GM23248 (cell line): ENCODE measurements at places on chromosomes 11 and 22. TPM values are rescaled to one million over a fixed set of nuclear protein-coding genes. Genes with fewer than 3 reads are reported as not detected.
A peak's percentile ranks its signal among the peaks of the same experiment; 100 is the strongest.

DNA sequence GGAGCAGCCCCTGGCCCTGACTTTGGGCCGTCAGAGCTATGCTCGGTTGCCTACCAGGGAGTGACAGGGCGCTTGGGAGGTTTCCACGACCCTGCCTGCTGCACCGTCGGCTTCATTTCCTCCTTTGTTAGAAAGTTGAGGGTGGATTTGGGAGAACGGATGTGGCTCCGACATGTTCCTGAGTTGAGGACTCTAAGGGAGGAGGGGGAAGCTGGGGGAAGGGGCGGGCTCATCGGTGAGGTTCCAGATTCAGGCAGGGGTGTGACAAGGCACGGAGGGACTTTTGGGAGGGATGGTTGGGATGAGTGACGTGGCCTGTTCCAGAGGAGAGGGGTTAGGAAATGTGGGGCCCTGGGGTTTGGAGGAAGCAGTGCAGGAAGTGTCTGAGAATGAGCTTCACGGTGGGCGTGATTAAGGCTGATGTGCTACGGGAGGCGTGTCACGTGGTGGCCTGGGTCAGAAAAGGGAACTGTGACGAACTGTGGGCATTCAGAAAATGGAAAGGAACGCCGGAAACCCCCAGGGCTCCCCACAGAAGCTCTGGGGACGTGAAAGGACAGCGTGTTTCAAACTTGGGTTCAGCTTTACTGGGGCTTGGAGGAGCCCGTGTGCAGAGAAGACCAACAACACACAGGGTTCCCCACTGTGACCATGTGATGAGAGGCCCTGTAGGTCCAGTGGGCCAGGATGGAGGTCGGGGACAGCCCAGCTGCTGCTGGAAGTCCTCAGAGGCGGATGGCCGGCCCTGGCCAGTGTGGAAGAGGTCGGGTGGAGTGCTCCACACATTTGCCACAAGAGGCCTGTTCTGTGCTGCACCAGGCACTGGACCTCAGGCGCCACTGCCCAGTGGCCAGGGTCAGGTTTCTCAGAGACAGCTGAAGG, 2.8 kb downstream of the PARVB start:
- DNase-seq: peak; percentile 97
- peak overlapping the region; percentile 99 for H3K27ac ChIP-seq
- no peaks in the 10 kb centered on the region for H3K27me3 ChIP-seq
- H3K36me3 ChIP-seq: no peaks in the 10 kb centered on the region
- H3K4me3 ChIP-seq: peak overlapping the region; percentile 89
- H3K4me1 ChIP-seq: peaks cover 35% of the 10 kb centered on the region

GRCh38 chr22:28978158-28978557, 83.5 kb downstream of the C22orf31 start:
- DNase-seq: peak; percentile 75
- no peaks in the 10 kb centered on the region for H3K36me3 ChIP-seq
- H3K27me3 ChIP-seq: no peaks in the 10 kb centered on the region
- no peak overlapping the region for H3K27ac ChIP-seq
- no peak overlapping the region for H3K4me3 ChIP-seq
- H3K4me1 ChIP-seq: peaks cover 21% of the 10 kb centered on the region

DNA sequence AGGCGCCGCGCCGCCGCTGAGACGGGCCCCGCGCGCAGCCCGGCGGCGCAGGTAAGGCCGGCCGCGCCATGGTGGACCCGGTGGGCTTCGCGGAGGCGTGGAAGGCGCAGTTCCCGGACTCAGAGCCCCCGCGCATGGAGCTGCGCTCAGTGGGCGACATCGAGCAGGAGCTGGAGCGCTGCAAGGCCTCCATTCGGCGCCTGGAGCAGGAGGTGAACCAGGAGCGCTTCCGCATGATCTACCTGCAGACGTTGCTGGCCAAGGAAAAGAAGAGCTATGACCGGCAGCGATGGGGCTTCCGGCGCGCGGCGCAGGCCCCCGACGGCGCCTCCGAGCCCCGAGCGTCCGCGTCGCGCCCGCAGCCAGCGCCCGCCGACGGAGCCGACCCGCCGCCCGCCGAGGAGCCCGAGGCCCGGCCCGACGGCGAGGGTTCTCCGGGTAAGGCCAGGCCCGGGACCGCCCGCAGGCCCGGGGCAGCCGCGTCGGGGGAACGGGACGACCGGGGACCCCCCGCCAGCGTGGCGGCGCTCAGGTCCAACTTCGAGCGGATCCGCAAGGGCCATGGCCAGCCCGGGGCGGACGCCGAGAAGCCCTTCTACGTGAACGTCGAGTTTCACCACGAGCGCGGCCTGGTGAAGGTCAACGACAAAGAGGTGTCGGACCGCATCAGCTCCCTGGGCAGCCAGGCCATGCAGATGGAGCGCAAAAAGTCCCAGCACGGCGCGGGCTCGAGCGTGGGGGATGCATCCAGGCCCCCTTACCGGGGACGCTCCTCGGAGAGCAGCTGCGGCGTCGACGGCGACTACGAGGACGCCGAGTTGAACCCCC, 798 bp downstream of the BCR start:
- DNase-seq: peak; percentile 43
- no peaks in the 10 kb centered on the region for H3K27me3 ChIP-seq
- peak overlapping the region; percentile 72 for H3K4me3 ChIP-seq
- H3K36me3 ChIP-seq: no peaks in the 10 kb centered on the region

DNA sequence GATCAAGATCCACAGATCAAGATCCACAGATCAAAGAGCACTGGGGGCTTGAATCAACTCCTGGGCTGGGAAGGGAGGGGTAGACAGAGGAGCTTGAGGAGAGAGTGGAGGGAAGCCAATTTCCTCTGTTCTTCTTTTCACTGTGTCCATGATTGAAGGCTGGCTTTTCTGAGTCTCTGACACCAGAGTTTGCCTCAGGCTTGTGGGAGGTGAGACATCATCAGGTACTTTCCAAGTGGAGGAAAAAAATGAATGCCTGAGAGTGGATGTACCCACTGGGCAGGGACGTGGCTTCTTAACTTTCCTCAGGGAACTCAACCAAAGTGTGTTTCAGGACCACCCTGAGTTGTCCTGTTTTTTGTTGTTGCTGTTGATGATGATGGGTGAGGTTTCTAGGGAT, 11.0 kb upstream of the HEPHL1 start:
- no peaks in the 10 kb centered on the region for H3K36me3 ChIP-seq
- DNase-seq: no peak
- no peaks in the 10 kb centered on the region; the same call in 1 of the 2 replicates for H3K27me3 ChIP-seq
- H3K27ac ChIP-seq: no peak overlapping the region
- no peaks in the 10 kb centered on the region for H3K4me1 ChIP-seq

PNPLA3 gene
- total RNA-seq: 0.13 and 0.54 TPM in 2 replicates

IGHMBP2 gene
- 5.2 and 5.8 TPM in 2 replicates for total RNA-seq

- no peak overlapping the region for H3K27ac ChIP-seq
- H3K36me3 ChIP-seq: no peaks in the 10 kb centered on the region
- H3K4me1 ChIP-seq: peaks cover 8% of the 10 kb centered on the region; the same call in 1 of the 2 replicates
- DNase-seq: no peak
- no peak overlapping the region for H3K4me3 ChIP-seq
Measured at GRCh38 chr11:7516475-7516874, 2.7 kb downstream of the PPFIBP2 start.

DNA sequence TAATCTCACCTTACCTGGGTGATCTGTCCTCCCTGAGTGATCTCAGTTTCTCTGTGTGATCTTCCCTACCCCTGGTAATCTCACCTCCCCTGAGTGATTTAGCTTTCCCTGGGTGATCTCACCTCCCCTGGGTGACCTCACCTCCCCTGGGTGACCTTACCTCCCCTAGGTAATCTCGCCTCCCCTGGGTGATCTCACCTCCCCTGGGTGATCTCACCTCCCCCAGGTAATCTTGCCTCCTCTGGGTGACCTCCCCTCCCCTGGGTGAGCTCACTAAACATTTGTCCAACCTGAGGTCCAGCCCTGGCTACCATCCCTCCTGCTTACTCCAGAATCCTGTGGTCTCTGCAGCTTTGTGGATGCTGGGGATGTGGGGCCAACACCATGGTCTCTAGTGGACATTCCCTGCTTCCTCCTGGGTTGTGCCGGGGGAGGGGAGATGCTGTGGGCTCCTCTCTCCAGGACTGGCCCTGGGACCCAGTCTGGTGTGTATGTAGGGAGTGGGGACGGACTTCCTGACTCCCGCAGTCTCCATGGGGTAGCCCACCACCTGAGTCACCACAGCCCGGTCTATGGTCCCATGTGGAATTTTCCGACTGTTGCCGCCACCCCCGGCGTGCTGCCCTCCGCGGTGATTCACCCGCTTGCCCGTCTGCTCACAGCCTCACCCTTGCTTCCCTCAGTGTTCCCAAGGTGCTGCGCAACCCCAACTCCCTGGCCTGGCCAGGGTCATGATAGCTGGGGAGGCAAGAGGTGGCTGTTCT, 9.9 kb downstream of the LSP1 start:
- H3K4me1 ChIP-seq: peaks cover 15% of the 10 kb centered on the region
- peak; percentile 58 for DNase-seq
- H3K36me3 ChIP-seq: no peaks in the 10 kb centered on the region
- no peak overlapping the region for H3K4me3 ChIP-seq
- H3K27me3 ChIP-seq: peaks cover 4% of the 10 kb centered on the region; the same call in 1 of the 2 replicates

- no peak overlapping the region for H3K27ac ChIP-seq
- no peaks in the 10 kb centered on the region for H3K27me3 ChIP-seq
- no peak for DNase-seq
- no peak overlapping the region for H3K4me3 ChIP-seq
- H3K4me1 ChIP-seq: no peaks in the 10 kb centered on the region
Measured at GRCh38 chr11:84224042-84224441, 937.9 kb upstream of the CCDC90B start.

TECTA gene
- total RNA-seq: under 0.01 and 1.4 TPM in 2 replicates

- H3K4me1 ChIP-seq: no peaks in the 10 kb centered on the region
- H3K4me3 ChIP-seq: no peak overlapping the region
- H3K27me3 ChIP-seq: no peaks in the 10 kb centered on the region
- no peaks in the 10 kb centered on the region for H3K36me3 ChIP-seq
- H3K27ac ChIP-seq: no peak overlapping the region
Measured at GRCh38 chr11:63142459-63142858, 1.6 kb downstream of the SLC22A24 start.

STK33 gene
- total RNA-seq: not detected in 2 replicates

GRCh38 chr11:117026593-117027330, 71.5 kb downstream of the SIK3 start:
- H3K4me1 ChIP-seq: peaks cover 28% of the 10 kb centered on the region
- peak; percentile 89 for DNase-seq
- peak overlapping the region; percentile 69 for H3K27ac ChIP-seq
